ENCODE measurements at places on chromosomes 4 and X. TPM values are rescaled to one million over a fixed set of nuclear protein-coding genes. Genes with fewer than 3 reads are reported as not detected.

DNA sequence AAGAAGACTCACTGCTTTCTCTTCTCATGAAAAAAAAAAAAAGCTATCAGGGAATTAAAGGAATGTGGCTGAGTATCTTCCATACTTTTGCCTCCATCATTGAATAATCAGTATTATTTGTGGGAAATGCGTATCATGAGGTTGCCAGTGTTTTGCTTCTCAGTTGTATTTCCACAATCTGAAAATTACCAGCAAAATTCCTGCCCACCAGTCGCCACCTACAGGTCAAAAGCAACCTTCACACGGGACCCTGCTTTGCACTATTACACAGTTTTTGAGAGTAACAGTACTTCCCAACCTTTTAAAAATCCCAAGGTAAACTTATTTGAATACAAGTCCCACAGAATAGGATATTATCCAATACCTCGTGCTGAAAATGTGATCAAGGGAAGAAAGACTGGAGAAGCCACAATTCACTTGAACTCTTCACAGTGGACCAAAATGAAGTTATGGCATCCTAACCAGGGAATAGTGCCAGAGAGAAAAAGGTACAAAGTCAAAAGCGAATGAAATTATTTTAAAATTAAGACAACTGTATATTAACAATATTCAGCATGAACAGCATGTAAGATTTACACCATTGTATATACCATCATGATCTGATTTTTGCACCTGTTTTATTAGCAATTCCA, 30.4 kb downstream of the PGRMC1 start:
- peak; percentile 23 for DNase-seq

- DNase-seq = no peak
Observed at GRCh38 chr4:19213388-19213787, 1038.3 kb upstream of the SLIT2 start.

DNA sequence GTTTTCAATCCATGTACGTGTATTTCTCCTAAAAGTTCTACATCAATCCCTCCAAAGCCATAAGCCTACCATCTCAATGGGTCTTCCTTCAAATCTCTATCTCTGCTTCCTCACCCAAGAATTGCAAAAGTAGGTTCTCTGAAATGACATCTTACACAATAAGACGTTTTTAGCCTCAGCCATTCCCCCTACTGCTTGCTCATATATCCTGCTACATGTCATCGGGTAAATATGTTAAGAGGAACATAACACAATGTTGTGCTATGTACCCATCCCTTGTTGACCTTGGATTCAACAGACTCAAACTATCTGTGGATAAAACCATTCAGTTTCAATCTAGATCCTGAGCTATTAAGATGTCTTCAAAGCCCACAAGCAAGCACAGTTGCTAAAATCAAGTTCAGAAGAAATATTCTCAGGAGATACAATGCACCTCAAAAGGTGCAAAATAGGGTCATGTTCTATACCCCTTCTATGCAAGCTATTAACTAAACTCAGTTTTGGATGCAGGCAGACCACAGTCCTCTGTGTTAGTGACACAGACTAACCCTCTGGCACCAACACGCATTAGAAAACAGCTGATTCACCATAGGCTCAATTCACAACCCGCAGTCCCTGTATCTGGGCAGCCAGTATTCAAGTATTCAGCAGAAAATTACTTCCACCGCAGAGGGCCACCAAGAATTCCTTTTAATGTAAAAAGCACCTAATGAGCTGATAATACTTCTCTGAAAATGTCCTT, 56.8 kb downstream of the CD99L2 start:
- DNase-seq = no peak

DNA sequence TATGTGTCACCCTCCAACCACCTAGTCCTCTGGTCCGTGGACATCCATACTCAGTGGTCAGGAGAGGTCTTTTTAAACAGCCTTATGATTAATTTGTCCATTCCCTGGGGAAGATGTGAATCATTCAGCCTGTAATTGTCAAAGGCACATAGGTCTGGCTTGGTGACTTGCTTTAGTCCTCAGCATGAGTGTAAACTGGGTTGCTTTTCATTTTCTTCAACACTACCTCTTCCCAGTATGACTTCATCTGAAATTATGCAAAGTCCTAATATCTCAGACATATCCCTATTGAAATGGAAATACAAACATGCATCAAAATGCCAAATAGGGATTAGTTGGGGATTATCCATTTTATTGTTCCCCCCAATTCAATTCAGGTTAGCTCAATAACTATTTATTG, 208.3 kb upstream of the AMOT start:
- DNase-seq = no peak

GRCh38 chrX:136147976-136148375, 643 bp downstream of the FHL1 start:
- no peak for DNase-seq

- no peak for DNase-seq
Observed at GRCh38 chr4:47451657-47452056, 11.8 kb downstream of the COMMD8 start.

DNA sequence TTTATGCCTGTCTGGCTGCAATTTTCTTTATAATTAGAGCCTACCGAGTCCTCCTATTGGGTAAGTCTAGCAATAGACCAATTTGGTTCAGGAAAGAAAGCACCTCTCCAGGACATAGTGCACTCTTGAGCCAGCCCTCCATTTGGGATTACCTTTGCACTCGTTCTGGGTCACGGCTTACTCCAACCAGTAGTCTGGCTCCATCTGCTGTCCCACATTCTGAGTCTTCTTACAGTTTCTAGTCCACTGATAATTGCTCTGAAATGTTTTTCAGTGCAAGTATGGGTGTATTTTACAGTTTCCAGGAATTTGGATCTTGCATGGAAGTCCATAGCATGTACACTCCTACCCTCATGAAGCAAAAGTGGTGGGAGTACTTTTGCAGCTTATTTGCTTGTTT, 34.8 kb upstream of the USP51 start:
- no peak for DNase-seq

GRCh38 chrX:120692319-120692718, 62.5 kb upstream of the C1GALT1C1 start:
- no peak for DNase-seq

PPP1R2C gene
- not detected for total RNA-seq

GRCh38 chr4:176538217-176538925, 218.6 kb downstream of the SPCS3 start:
- DNase-seq = no peak

DNA sequence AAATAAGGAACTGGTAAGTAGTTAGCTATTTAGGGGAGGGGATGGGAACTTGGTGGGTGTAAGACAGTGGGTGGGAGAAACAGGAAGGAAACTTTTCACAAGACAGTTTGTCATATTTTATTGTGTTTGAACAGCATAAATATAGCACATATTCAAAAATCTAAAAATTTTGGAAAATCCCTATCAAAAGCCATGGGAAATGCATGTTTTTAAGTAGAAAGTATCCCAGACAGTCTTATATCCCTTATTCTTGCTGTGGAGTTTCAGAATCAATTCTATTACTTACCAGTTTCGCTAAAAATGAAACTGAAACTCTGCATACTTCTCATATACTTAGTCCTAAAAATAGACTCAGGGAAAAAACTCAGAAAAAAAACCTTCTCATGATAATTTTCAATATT, 22.3 kb upstream of the RASGEF1B start:
- no peak for DNase-seq

DNA sequence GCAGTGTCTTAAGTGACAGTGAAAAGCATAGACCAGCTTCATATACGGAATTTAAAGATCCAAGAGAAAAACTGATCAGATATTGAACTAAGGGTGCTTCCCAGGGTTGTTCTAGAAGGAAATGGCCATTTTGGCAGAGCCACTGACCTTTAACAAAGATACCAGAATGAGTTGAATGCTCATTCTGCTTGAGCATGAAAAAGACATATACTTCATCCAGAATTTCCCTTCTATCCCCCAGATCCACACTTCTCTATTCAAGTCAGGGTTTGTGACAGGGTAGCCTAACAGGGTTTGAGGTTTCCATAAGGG, 45.6 kb upstream of the FAM9C start:
- no peak for DNase-seq

DNA sequence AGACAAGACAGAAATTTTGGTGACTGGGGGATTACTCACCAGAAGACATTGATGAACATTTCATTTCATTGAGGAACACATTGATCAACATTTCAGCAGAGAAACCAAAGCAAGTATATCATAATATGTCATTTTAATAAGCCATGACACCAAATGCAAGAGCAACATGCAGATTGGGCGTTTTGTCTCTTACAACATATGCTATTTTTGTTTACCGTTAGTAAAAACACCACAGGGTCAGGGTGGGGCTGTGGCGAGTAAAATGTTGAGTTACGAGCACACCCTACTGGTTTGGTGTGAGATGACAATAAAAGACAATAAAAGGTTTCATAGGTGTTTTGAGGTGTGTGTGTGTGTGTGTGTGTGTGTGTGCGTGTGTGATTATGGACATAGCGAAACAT, 294.5 kb downstream of the PDGFC start:
- no peak for DNase-seq

GRCh38 chr4:1205586-1206298, 33.4 kb upstream of the SPON2 start:
- DNase-seq = no peak

GRCh38 chr4:2036327-2036726, 22.8 kb upstream of the NAT8L start:
- no peak for DNase-seq

ADRA2C gene
- not detected for total RNA-seq

DNA sequence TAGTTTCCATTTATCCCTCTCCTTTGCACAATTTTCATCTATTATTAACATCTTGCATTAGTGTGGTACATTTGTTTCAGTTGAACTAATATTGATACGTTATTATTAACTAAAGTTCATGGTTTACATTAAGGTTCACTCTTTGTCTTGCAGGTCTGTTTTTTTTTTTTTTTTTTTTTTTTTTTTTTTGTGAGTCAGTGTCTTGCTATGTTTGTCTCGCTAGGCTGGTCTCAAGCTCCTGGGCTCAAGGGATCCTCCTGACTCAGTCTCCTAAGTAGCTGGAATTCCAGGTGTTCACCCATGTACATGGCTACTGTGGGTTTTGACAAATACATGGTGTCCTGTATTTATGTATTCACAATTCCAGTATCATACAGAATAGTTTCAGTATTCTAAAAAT, 6.8 kb downstream of the TBC1D19 start:
- DNase-seq = no peak

DNA sequence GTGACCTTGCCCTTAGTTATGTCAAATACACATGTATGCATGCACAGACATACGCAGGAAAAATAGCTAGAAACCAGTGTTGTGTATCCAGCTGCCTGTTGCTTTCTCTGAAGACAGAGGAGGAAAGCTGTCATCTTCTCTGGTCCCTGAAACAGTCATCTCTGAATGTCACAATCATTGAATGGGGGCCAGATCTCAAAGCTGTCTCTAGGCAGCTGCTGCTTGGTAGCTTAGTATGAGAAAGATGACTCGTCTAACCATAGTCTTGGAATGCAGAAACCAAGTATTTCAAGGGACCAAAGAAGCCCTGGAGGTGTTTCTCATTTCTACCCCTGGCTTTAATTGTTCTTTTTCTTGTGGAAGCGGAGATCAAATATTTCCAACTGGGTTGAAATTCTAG, 4.0 kb downstream of the GRIA3 start:
- no peak for DNase-seq

- DNase-seq = peak; percentile 30
Observed at GRCh38 chr4:122117743-122118142, 34.4 kb upstream of the BLTP1 start.

TEX13C gene
- total RNA-seq = not detected

DNA sequence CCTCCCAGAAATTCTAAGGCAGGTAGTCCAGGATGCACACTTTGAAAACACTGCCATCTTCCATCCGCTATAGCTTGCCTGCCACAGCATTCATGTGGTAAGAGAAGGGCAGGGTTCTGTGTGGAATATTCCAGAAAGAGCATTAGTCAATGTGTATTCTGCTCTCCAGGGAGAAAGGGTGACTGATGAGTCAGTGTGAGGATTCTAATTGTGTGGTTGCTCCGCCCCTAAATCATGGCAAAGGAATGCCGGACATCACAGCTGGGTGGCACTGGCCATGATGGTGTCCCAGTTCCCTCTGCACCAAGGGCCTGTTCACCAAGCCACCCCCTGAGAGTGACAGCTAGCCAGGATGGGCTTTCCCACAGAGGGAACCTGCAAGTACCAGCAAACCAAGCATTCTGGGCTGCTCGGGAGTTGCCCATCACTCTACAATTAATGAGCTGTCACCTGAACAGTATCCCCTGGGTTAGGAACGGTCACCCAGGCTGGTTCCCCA, 9.5 kb downstream of the IDS start:
- DNase-seq = no peak

Measured in activated CD8-positive, alpha-beta T cell treated with anti-CD3 and anti-CD28 coated beads, Interleukin-2, amount 10 ng/mL, durations not matched to agents 7 days and 5 days (primary cell).